Nucleus accumbens (tissue), 56 donors: ENCODE measurements at places on chromosomes 1 and 21.

GRCh38 chr1:244665771-244666217 lies 12.9 kb downstream of the DESI2 start:
- DNase-seq = no peak

DNA sequence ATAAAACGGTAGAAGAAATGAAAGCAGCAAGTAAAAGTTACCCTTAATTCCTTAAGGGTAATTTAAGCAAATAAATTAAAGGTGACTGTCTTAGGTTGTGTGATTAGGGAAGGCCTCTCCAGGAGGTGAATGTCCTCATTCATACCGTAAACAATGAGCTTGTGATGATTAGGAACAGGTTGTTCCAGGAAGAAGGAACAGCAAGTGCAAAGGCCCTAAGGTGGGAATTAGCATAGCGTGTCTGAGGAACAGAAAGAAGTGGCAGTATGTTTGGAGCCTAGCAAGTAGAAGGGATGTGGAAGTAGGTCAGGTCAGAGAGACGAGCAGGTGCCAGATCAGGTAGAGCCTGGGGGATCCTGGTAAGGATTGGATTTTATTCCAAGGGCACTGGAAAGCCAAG lies 5.6 kb downstream of the AK4 start:
- DNase-seq = no peak

- peak; percentile 97 for DNase-seq
Measured at GRCh38 chr1:230807029-230807428, 59.8 kb downstream of the CAPN9 start.

- DNase-seq = no peak
Measured at GRCh38 chr1:227234998-227235405, 83.3 kb downstream of the CDC42BPA start.

DNA sequence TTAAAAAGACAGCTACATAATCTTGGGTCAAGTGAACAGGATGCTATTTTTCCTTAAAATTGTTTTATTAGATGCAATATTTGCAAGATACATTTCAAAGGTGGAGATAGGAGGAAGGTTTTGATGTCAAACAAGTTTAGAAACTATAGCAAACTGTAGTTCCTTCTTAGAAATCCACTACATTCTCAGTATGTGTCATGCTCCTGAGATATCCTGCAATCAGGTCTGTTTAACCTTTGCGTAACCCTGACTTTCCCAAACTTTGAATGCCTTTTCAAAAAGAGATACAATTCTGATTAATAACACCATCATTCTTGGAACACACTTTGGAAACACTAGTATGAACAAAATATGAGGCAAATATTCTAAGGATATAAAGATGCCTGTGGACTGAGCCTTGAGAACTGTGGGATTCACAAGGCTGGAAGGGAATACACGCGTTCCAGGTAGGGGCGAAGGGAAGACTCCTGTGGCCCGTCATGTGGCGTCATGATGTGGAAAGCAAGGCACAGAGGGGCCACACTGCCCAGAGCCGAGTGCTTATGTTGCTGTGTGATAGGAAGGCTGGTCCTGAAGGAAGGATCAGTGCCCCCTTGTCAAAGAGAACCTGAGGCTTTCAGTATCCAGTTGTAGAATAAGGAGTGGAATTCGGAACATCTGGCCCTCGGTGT lies 19.6 kb upstream of the TARBP1 start:
- no peak for DNase-seq

- no peak for DNase-seq
Measured at GRCh38 chr1:84960371-84960770, 36.5 kb downstream of the MCOLN2 start.

DNA sequence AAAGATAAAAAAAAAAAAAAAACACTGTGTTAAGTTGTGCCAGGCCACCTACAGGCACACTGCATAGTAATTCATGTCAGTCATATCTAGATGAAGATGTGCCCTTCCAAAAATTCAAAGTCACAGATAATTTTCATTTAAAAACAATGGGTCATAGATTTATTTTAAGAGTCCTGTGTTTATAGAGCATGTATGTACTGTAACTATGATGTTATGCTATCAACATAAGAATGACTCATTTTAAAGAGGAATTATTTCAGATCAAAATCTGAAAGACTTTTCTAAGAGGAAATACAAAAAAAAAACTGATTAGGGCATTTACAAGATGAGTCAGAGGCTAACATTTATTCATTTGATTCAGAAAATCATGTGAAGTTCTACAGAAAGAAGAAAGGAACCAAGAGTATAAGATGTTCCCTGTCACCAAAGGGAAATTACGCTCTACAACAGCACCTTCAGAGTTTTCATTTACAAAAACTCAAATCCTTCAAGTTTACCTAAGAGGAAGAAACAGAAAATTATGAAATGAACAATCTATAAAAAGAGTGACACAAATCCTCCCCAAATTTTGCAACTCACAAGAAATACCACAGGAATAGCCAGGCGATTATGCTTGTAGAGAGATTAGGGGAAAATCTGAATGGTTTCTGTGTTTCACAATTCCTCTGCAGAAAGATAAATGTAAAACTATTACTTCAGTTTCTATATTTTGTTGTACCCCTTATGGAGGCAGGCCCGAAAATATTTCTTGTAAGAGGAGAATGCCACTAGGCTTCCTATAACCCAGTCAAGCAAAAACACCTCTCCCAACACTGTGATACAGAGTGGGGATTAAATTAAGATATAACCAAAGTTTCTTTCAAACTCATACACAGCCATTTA lies 13.8 kb downstream of the TP53BP2 start:
- no peak for DNase-seq

GRCh38 chr1:117447661-117448060 lies 80.4 kb downstream of the MAN1A2 start:
- no peak for DNase-seq

GRCh38 chr1:21669258-21670058 lies at the start of gene RAP1GAP:
Gene RAP1GAP (minus strand): TSS chr1:21669357. CDS start chr1:21620032, 49,325 bp downstream.
- DNase-seq = peak; percentile 42

DNA sequence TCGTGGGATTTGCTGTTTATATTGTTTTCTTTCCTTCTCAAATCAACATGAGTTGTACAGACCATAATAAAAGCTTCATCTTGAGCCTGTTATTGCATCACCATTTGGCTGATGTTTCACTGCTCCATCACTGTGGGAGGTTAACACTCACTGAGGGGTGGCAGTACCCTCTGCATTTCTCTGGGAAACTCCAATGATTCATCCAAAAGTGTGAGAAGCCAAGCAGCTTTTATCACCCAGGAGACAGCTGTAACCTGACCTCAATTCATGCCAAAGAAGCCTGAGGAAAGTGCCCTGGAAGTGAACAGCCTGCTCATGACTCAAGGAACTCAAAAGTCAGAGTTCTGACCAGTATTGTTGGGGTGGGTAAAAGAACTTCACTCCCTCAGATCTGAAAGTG lies 84.1 kb downstream of the GPR88 start:
- no peak for DNase-seq

DNA sequence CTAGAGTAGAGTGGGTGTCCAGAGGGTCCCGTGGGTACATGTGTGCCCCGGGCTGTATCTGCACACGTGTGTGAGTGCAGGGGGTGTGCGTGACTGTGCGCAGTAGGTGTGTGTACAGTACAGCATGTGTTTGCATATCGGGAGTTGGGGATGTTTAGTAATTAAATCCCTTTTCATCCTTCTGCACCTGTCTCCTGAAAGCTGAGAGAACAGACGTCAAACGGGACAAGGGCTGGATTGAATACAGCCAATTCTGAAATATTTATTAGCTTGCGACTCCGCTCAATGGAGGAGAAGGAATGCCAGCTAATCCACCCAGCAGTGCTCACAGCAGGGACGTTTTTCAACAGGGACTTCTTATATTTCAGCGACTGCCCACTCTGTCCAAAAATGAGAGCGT lies 44.7 kb upstream of the CASZ1 start:
- no peak for DNase-seq

DNA sequence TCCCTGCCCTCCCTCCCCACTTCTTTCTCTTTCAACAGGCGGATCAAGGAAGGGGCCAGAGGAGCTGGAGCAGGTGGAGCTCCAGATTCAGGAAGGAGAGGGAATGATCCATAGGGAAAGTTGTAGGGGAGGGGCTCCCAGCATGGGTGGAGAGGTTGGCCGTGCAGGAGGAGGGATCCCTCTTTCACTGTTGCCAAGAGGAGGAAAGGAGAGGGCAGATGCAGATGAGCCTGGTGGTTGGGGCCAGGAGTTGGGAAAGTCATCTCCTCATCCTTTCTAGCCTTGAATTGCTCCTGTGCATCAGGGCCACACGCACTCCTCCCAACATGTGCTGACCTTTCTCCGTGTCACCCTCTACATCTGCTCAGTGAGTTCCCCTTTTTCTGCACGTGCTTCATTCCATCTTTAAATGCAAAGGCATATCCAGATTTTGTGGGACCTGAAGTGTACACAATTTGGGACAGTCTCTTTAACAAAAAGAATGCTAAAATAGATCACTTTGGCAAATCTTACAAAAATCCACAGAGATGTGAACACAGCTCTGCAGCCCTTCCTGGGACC lies 32.4 kb downstream of the ZBTB18 start:
- DNase-seq = no peak

DNA sequence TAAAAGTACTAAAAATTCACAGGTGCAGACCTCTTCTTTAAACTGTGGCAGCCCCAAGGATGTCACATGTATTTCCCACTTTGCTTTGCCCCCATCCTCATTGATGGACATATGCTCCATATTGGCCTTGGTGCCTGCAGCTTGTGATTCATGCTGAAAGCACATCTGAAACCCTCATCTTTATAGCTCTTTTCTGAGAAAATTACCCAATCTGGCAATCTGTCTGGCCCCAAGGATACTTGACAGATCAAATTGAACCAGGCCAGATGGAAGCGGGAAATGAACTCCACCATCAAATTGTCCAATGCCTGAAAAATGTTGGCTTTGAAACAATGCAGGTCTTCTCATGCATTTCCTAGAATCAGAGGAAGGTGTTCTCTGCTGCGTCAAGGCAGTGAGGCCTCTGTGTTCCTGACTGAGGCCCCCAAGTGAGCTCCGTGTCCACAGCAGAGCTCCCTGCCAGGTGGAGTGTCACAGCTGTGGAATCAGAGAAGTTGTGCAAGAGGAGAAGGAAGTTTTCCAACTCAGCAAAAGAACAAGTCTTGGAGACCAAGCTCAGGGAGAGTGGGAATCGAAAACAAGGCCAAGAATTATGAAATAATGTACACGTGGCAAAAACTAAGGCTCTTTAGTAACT lies 323.7 kb downstream of the PLPP3 start:
- no peak for DNase-seq

DNA sequence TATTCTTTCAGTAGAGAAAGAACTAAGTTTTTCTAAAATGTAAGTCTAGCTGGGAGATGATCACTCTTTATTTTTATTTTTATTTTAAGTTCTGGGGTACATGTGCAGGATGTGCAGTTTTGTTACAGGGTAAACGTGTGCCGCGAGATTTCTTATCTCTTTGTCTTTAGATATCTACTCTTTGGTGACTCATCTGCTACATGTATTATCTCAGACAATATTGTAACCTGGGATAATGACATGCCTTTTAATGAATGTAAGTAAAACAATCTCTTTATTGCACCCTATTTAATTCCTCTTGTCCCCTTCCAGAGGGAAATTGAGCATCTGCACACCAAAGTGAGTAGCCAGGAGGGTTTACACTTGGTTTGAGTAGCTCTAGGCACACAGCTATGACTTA lies 9.4 kb downstream of the CR2 start:
- DNase-seq = no peak

GRCh38 chr1:180837020-180837419 lies 75.7 kb upstream of the KIAA1614 start:
- no peak for DNase-seq

- DNase-seq = no peak
Measured at GRCh38 chr1:93756657-93757056, 75.0 kb upstream of the BCAR3 start.

- DNase-seq = no peak
Measured at GRCh38 chr1:242005866-242006535, 7.1 kb upstream of the MAP1LC3C start.

DNA sequence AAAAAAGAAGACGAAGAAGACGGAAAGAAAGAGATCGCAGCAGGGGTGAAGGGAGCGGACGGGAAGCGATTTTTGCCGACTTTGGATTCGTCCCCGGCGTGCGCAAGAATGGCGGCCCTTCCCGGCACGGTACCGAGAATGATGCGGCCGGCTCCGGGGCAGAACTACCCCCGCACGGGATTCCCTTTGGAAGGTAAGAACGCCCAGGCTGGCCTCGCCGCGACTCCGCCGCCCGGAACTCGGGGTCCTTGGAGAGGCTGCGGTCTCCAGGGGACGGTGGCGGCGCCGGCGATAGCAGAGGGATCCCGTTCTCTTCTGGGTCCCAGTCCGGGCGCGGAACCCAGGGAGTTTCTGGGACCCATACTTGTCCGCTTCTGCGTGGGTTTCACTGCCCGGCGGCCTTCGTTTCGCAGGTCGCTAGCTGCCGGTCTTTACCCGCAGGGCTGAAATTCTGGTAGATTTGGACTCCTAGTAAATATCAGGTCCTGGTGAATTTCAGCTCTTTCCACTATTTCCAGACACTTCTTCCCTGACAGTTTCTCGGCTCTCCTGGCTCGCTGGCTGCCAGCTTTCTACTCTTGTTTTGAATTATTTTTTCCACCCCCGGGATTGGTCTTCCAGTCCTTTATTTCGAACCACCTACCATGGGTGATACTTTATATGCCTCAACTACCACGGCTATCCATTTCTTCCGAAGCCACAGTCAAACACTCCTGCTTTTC lies 1.0 kb downstream of the PAX7 start:
- DNase-seq = no peak

DNA sequence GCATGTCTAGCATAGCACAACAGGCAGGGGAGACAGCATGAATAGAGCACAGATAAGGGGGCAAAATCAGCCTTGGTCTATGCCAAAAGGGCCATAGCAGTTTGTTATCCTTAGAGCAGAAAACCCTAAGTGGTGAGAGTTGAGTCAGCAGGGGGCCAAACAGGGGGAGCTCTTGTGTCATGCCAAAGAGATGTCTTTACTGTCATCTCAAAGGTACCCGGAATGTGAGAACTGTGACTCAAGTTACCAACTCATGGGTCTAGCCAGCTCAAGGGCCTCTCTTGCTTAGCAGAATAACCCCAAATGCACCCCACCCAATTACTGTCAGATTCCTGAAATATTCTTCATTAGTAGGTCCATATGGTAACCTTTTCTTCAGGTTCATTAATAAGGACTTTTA lies 45.9 kb upstream of the NRDC start:
- no peak for DNase-seq

- no peak for DNase-seq
Measured at GRCh38 chr1:230495891-230496385, 69.8 kb upstream of the PGBD5 start.

GRCh38 chr21:27269644-27270043 lies 302.8 kb upstream of the ADAMTS5 start:
- DNase-seq = no peak

DNA sequence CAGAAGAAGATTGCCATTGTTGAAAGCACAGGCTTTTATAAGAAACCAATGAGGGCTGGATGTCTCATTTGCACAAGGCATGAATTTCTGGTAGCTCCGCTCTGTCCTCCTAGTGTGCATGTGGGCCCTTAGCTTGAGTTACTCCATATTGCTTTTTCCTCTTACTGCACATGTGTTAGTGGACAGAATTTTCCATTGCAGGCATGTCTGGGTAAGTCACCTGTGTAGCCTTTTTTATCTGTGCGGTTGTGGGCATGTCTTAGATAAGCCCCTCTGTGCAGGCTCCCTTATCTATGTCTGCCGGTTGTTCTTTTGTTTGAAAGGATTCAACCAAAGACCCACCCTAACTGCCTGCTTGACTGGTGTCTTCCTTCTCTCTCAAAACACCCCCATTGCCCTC lies 7.2 kb upstream of the CLCA1 start:
- DNase-seq = no peak
